Occipital lobe (tissue), 3 donors: ENCODE measurements at places on chromosomes 11 and 22.
A peak's percentile ranks its signal among the peaks of the same experiment; 100 is the strongest.

GRCh38 chr11:8917157-8917825 is 6.3 kb downstream of the AKIP1 start:
- no peak for DNase-seq

DNA sequence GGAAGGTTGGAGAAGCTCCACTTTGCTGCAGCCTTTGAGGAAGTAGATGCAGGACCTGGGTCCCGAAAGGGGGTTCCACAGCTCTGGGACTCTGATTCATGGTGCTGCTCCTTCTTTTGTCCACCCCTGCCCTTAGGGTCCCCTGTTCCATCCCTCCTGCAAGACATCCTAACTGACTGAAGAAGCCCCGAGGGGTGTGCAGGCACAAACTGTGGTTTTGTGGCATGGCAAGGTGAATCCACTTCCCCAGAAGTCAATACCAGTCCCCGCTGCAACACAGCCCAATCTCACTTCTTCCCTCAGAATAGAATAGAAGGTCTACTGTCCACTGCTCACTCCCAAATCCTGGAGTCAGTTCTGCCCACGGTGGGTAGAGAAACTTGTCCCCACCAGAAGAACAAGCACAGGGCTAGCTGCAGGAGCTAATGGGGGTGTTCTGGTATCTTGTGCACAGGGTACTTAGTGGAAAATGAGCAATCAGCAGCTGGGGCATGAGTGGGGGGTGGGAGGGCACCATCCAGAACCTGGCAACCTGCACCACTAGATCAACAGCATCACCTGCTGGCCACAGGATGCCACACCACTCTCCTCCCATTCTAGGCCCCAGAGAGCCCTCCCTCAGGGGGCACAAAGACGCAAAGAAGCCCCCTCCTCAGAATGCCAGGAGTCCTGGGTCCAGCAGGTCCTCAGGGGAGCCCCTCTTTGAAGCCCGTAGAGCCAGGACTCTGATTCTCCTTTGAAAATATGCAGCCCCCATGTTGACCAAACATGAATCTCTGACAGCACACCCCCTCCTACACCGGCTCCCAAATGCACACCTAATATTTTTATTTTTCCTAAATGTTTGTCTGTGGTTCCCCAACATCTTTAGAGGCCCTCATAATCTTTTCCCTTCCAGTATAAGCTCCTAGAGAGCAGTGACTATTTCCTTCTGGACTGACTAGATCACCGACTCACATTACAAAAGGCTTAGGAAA is 14.1 kb downstream of the SPATA19 start:
- no peak for DNase-seq

DNA sequence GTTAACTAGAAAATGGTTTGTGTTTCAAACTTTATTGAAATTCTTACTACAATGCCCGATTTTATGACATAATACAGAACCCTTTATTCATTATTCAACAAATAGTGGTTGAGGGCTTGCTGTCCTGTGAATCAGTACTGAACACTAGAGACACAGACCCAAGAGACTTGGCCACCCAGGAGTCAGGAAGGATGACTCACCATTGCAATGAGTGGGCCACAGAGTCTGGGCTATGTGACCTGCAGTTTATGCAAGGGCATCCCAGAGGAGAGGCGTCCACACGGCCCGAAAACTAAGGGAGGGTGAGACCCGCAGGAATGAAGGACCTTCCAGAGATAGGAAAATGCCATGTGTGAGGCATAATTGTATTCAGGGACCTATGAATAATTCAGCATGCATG is 143.8 kb upstream of the DDI1 start:
- DNase-seq: peak; percentile 9

DNA sequence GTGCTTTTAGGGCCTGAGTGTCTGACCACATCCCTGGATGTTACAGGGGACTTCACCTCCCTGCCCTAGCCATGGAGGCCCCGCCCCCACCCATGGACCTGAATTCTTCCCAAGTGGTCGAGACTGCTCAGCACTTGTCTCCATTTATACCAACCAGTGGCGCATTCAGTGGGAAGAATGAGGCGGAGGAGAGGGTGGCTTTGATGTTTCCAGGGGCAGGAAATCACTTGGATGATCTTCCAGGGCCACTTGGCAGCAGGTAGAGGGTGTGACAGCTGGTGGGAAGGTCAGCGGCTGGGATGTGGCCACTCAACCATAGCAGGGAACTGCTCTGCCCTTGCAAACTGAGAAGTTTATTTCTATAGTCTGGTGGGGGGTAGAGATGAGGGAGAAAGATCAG is 155.1 kb upstream of the BLID start:
- DNase-seq: no peak

DNA sequence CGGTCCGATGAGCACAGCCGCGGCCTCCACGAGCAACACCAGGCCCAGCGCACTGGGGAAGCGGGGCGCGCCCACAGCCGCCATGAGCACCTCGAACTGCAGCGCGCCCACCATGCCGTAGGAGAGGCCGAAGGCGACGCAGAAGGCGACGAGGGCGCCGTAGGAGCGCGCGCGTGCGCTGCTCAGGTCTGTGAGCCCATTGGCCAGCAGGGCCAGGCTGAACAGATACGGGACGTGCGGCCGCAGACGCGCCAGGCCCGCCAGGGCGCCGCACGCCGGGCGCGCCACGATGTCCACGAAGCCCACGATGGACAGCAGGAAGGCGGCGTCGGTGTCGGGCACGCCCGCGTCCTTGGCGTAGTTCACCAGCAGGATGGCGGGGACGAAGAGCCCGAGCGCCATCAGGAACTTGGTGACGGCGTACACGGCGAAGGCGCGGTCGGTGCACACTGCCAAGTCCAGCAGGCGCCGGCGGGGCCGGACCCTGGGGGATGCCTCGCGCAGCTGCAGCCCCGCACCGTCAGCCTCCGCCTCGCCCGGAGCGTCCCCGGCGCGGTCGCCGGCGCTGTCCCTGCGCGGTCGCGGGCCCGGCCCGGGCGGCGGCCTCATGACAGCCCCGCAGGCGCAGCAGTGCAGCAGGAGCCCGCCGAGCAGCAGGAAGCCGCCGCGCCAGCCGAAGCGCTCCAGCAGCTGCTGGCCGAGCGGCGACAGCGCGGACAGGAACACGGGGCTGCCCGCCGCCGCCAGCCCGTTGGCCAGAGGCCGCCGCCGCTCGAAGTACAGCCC is 2.9 kb downstream of the SLC16A8 start:
- DNase-seq: no peak

DNA sequence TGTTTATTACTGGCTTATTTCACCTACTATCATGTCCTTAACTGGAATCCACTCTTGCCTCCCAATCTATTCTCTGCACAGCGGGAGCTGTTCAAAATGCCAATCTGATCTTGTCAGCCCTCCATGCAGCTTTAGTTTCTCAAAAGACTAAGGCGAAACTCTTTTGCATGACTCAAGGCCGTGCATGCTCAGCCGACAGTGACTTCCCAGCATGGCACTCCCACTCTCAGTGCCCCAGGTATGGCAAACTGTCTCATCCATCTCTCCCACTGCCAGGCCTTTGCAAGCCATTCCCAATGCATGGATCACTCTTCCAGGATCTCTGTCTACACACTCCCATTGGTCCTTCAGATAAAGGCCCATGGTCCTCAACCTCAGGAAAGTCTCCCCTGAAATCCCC is 245.9 kb downstream of the LARGE1 start:
- DNase-seq: no peak

GRCh38 chr11:122340607-122341290 is 224.7 kb upstream of the BLID start:
- no peak for DNase-seq

DNA sequence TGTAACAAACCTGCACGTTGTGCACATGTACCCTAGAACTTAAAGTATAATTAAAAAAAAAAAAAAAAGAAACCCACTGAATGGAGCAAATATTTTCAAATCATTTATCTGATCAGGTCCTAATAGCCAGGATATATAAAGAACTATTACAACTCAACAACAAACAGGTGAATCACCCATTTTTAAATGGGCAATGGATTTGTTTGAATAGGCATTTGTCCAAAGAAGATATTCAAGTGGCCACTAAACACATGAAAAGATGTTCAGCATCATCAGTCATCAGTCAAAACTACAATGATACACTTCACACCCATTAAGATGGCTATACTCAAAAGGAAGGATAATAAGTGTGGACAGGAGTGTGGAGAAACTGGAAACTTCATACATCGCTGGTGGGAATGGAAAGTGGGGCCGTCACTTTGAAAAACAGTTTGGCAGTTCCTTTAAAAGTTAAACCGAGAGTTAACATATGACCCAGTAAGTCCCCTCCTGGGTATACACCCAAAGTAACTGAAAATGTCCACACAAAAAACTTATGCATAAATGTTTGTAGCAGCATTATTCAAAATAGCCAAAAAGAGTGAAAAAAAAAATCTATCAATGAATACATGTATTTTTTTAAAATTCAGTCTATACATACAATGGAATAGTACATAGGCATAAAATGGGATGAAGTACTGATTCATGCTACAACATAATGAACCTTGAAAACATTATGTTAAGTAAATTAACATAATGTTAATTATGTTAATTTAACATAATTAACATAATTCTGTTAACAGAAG is 53.1 kb downstream of the ARRB1 start:
- no peak for DNase-seq

DNA sequence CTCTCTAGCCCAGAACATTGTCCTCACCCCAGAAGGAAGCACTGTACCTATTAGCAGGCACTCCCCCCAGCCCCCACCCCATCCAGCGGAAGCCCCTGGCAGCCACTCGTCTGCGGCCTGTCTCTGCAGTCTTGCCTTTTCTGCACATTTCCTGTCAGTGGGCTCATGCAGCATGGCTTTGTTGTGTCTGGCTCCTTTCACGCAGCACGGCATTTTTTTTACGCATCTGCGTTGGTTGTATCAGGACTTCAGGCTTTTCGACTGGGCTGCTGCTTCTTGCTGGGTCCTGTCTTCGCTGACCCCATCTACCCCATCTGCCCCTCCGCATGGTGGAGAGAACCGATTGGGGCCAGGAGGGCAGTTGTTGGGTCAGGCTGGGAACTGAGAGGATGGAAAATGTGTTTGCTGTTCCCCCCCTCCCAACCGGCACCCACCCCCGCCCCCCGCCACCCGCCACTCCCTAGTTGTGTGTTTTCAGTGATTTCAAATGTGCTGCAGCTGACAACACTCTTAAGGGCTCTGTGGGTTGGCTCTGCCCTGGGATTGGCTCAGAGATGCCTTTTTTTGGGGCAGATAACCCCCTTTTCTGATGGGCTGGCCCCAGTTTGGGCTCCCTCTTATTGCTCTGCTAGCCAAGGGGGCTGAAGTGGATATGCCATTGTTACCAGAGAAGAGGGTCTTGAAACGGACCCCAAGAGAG is 110.0 kb downstream of the KIAA1671 start:
- DNase-seq: no peak

DNA sequence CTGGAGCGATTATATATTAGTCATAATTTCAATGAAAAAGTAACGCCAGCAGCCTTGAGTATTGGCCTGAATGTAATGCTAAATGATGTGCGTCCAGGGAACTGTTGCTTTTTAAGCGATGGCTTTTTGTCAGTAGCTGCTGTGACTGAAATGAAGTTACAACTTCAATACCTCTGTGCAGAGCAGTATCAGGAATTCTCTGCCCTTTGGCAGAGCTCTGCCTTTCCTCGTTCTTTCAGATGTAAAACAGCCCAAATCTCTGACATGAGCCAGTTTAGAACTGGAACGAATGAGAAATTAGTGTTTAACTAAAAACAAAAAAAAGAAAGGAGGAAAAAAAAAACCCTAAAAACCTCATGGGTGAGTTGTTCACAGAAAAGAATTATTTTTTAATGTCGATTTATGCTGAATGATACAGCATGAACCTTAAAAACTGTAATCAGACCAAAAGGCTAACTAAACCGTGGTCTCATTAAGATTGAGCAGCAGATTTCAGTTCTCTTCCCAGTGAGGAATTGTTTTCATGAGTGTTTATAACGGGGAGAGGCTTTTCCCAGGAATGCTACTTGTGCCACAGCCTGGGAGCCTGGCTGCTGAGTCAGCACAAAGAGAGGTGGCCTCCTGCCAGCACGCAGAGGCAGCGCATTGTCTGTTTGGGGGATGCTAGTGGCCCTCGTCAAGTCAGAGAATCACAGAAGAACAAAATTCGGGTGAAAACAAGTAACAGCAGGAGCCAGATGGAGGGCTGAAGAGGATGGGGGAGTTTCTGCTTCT is 146.2 kb upstream of the RASSF10 start:
- DNase-seq: no peak

GRCh38 chr11:45646275-45646927 is 19.0 kb downstream of the CHST1 start:
- no peak for DNase-seq

- no peak for DNase-seq
Observed at GRCh38 chr11:34549271-34549670, 35.7 kb upstream of the ELF5 start.

GRCh38 chr11:47144541-47144940 is 32.1 kb downstream of the ARFGAP2 start:
- DNase-seq: no peak

DNA sequence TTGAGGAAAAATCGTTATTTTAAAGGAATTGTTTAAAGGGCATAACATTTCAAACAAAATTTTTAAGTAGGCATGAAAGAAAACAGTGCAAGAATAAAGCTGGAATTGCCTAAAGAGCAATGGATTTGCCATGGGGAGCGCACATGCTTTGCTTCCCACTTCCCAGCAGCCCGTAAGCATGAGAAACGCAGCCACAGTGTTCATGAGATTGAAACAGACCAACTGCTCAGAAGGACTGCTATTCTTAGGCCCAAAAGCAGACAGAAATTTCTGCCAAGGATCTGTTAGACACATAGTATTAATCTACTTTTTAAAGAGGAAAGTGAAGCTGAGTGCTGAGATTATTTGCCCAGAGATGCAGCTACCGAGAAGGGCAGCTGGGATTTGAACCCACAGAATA is 34.2 kb upstream of the TSKU start:
- no peak for DNase-seq

- DNase-seq: no peak
Observed at GRCh38 chr11:34633990-34634693, 13.2 kb downstream of the EHF start.

DNA sequence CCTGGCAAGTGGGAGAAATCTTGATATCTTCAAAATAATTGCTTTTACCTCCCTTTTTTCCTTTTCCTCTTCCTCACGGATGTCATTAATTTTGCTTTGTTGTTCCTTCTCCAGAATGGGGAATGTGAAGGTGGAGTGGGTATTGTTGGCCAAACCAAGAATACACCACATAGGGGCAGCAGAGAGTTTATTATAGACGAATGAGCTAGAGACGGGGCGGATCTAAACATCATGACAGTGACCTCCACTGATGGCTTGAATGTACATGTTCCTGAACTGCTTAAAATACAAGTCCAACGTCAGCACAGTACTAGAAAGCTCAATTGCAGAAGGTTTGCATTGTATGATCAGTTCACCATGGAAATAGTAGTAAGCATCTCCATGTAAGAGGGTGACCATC is 122.3 kb upstream of the SNX19 start:
- no peak for DNase-seq

DNA sequence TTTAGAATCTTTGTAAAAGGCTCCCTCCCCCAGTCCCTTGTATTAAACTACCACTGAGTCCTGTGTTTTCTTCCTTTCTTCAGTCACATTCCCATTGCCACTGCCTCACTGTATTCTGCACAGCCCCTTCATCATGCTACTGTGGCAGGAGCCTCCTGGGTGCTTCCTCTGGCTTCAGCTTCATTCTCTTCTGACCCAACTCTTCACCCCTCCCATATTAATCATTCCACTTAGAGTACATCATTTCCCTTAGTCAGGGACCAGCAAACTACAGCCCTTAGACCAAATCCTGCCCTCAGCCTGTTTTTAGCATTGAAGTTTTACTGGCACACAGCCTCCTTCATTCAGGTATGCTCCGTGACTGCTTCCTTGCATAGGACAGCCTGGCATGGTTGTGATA is 127.7 kb upstream of the MTNR1B start:
- no peak for DNase-seq

GRCh38 chr11:19756675-19757475 is 44.2 kb downstream of the NAV2 start:
- DNase-seq: peak; percentile 35

GRCh38 chr11:46445920-46446771 is 54.6 kb upstream of the CHRM4 start:
- DNase-seq: no peak
